ENCODE measurements at places on chromosomes 4 and X.

- peak; percentile 36 for DNase-seq
These were observed at the start of gene TEC for GRCh38 chr4:48268956-48269860. TEC (minus strand) TSS chr4:48269838; CDS start chr4:48228614, 41,224 bp downstream.

GRCh38 chr4:10054571-10055041 lies 33.3 kb upstream of the SLC2A9 start:
- DNase-seq = no peak

GRCh38 chr4:164512124-164512523 lies 241.8 kb upstream of the SMIM31 start:
- no peak for DNase-seq

DNA sequence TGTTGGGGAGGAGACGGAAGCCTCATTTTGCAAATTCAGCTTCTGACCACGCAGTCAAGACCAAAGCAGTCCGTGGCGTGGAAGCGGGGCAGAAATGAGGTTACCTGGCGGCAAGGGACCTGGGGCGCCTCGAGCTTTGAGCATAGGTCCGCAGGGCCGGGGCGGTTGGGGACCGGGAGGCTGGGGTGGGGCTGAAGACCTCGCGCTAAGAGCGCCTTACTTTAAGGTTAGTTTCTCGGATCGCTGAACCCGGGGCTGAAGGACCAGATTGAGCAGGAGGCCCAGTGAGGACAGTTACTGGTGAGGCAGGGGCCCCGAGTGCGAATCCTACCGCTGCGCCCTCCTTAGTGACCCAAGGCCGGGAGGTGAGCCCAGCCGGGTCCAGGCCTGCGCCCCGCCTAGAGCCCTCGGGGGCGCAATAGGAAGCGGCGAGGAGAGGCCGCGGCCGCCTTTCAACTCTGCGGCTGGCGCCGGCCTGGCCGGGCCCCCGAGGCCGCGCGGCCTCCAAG lies 7.5 kb downstream of the MSX1 start:
- DNase-seq = no peak

DNA sequence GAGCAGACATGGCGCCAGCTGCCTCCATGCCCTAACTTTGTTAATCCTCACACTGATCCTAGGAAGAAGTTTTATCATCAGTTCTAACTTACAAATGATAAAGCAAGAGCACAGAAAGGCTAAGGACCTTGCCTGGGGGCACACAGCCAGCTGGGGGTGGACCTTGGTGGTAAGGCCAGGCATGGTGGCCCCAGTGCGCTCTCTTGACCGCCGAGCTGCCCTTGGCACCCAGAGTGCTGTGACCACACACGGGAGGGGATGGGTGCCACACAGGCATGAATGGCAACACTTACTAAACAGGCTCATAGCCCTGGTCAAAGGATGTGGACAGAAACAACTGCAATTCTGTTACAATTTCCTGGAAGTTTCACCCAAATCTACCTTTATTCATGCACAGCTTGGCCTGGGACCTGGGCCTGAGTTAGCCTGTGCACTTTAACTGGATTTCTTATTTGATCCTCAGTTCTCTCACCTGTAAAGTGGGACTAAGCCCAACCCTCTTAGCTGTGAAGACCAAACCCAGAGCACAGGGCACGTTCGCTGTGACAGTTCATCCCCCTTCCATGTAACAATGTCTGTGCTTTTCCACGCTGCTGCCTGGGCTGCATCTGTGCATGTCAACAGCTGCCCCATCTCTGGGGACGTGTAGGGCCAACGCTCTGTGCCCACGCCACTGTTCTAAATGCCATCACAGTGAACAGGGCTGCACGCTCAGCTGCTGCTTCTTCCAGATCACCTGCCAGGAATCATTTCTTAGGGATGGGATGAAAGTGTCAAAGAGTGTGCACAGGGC lies 44.8 kb downstream of the ACOX3 start:
- no peak for DNase-seq

Measured in effector CD8-positive, alpha-beta T cell (primary cell).